KBM-7 (cell line): ENCODE measurements at places on chromosomes 7 and 10.

GRCh38 chr10:1155791-1156615, 99.8 kb downstream of the WDR37 start:
- DNase-seq = no peak

- DNase-seq = no peak
These were observed 12.5 kb upstream of the GRIFIN start for GRCh38 chr7:2488681-2489080.

DNA sequence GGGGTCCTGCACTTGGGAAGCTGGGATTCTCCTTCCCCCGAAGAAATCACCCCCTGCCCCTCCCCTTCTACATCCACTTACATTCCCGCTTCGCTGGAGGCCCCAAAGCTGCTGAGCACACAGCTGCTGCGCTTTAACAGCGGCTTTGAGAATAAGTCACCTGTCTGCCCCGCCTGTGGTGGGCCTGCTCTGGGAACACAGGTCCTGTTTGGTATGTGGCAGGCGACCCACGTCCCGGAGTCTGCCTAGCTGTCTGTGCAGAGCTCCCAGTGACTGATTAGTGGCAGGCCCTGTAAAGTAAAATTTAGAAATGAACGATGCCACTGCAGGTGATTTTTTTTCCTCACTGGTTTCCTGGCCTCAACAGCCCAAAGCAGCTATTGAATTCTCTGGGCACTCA, 47.0 kb downstream of the CDH23 start:
- DNase-seq = no peak

- DNase-seq = no peak
These were observed 317.2 kb downstream of the GPR158 start for GRCh38 chr10:25492040-25492439.
